ENCODE measurements at places on chromosomes 16 and 17.
A peak's percentile ranks its signal among the peaks of the same experiment; 100 is the strongest.

DNA sequence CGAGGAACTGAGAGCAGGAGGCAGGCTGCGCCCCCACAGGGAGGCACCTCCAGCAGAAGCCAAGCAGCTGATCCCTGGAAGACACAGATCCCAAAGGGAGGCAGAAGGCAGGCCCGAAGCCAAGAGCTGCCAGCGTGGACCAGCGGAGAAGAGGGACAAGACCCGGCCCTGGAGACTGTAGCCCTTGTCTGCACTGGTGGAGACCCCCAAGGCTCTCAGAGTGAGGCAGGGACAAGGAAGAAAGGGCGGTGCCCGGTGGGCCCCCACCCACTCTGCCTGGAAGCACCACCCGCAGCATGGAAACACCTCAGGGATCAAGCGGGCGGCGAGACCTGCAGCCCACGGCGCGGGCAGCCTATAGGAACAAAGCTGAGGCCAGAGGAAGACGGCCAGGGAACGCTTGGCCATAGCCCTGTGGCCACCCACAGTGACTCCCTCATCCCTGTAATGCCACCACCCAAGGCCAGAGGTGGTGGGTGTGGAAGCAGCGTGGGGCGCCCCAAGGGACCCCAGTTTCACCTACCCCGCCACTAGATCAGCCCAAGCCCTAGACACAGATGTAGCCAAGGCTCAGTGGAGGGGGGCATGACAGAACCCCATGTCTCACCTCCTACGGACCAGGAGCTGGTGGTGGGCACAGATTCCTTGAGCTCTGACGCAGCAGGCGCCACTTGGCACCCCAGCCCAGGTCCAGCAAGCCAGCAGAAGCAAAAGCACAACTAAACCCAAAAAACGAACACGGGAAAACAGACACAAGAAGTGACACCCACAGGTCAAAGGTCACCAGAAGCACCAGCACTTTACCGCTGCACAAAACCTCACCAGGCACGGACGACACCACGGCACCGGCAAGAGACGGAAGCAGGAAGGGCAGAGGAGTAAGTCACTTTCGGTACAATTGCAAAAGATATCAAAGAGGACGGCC, 2.9 kb upstream of the SIRT7 start:
- no peak overlapping the region for H3K27ac ChIP-seq
- H3K36me3 ChIP-seq, result no peaks in the 10 kb centered on the region
- H3K4me1 ChIP-seq, result peaks cover 61% of the 10 kb centered on the region
- DNase-seq, result no peak

- H3K27me3 ChIP-seq, result peaks cover 68% of the 10 kb centered on the region
- H3K4me3 ChIP-seq, result no peak overlapping the region
- DNase-seq, result no peak
- H3K4me1 ChIP-seq, result no peaks in the 10 kb centered on the region
- H3K36me3 ChIP-seq, result no peaks in the 10 kb centered on the region
Measured at GRCh38 chr16:86025706-86026105, 126.7 kb downstream of the IRF8 start.

DNA sequence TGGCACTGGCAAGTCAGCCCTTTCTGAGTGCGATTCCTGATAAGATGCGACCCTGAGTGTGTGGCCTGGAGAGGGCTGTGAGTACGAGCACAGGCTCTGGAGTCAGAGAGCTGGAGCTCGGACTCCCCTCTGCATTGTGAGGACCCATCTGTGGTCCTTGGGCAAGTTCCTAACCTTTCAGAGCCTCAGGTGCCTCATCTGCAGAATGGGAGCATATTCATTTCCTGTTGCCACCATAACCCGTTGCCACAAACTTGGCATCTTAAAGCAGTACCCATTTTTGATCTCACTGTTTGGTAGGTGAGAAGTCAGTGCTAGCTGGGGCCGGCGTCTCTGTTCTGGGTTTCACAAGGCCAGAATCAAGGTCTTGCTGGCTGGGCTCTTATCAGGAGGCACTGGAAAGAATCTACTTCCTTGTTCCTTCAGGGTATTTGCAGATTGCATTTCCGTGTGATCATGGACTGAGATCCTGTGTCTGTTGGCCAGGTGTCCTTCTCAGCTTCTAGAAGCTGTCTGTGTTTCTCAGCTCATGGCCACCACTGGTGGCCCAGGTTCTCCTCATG, 20.2 kb downstream of the KNOP1 start:
- DNase-seq, result no peak
- no peaks in the 10 kb centered on the region for H3K27me3 ChIP-seq
- H3K4me1 ChIP-seq, result peaks cover 22% of the 10 kb centered on the region
- H3K27ac ChIP-seq, result no peak overlapping the region
- H3K36me3 ChIP-seq, result peaks cover 21% of the 10 kb centered on the region

DNA sequence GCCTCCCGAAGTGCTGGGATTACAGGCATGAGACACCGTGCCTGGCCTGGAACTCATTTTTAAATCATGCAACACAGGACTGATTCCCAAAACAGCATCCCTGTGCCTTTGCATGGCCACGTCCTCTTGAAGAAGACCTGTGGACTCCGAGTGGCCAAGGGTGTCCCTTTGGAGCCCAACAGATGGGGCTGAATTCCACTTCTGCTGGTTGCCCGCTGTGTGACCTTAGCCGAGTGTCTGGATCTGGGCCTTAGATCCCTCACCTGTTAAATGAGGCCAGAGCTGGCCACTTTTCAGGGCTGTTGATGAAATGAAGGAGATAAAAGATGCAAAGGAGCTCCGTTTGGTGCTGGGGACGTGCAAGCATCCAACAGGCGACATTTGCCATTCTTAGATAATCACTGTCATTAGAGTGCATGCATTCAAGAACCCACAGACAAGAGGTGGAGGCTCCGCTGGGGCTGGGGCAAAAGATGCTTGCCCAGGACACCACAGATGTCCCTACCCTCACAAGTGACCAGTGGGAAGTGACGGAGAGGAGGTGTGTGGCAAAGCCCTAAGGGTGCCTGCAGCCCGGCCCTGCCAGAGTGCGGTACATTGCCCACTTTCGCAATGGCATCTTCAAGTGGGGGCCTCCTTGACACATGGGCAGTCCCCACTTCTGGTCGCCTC, 354.1 kb upstream of the TNRC6C start:
- peaks cover 96% of the 10 kb centered on the region for H3K27me3 ChIP-seq
- H3K27ac ChIP-seq, result no peak overlapping the region
- no peaks in the 10 kb centered on the region for H3K4me1 ChIP-seq
- H3K36me3 ChIP-seq, result no peaks in the 10 kb centered on the region
- no peak overlapping the region for H3K4me3 ChIP-seq
- DNase-seq, result no peak

- peaks cover 9% of the 10 kb centered on the region for H3K4me1 ChIP-seq
- no peaks in the 10 kb centered on the region for H3K36me3 ChIP-seq
- DNase-seq, result no peak
- no peaks in the 10 kb centered on the region for H3K27me3 ChIP-seq
- no peak overlapping the region for H3K27ac ChIP-seq
- no peak overlapping the region for H3K4me3 ChIP-seq
Measured at GRCh38 chr17:5580367-5580766, 3.9 kb downstream of the NLRP1 start.

- peaks cover 89% of the 10 kb centered on the region for H3K27me3 ChIP-seq
- no peaks in the 10 kb centered on the region for H3K4me1 ChIP-seq
- H3K4me3 ChIP-seq, result no peak overlapping the region
- no peak for DNase-seq
Measured at GRCh38 chr17:73614256-73614655, 30.0 kb downstream of the SDK2 start.

- H3K27ac ChIP-seq, result no peak overlapping the region
- H3K4me3 ChIP-seq, result no peak overlapping the region
- peaks cover 30% of the 10 kb centered on the region for H3K27me3 ChIP-seq
- H3K36me3 ChIP-seq, result no peaks in the 10 kb centered on the region
- no peaks in the 10 kb centered on the region for H3K4me1 ChIP-seq
Measured at GRCh38 chr17:11917415-11917814, 79.9 kb downstream of the ZNF18 start.

- DNase-seq, result peak; percentile 33
- no peaks in the 10 kb centered on the region for H3K4me1 ChIP-seq
- H3K27me3 ChIP-seq, result no peaks in the 10 kb centered on the region
- H3K4me3 ChIP-seq, result no peak overlapping the region
Measured at GRCh38 chr16:56950881-56951771, 10.6 kb upstream of the CETP start.

GRCh38 chr17:63946440-63947363, 14.6 kb upstream of the CD79B start:
- DNase-seq, result peak; percentile 43
- H3K27ac ChIP-seq, result no peak overlapping the region
- no peaks in the 10 kb centered on the region for H3K4me1 ChIP-seq
- H3K36me3 ChIP-seq, result no peaks in the 10 kb centered on the region

GRCh38 chr16:50961952-50962351, 189.1 kb downstream of the SALL1 start:
- peaks cover 14% of the 10 kb centered on the region for H3K27me3 ChIP-seq
- no peak overlapping the region for H3K4me3 ChIP-seq
- H3K4me1 ChIP-seq, result no peaks in the 10 kb centered on the region
- no peak for DNase-seq
- H3K27ac ChIP-seq, result no peak overlapping the region

All from PC-9 (cell line).